ENCODE measurements at places on chromosomes 5 and 9.
A peak's percentile ranks its signal among the peaks of the same experiment; 100 is the strongest.

DNA sequence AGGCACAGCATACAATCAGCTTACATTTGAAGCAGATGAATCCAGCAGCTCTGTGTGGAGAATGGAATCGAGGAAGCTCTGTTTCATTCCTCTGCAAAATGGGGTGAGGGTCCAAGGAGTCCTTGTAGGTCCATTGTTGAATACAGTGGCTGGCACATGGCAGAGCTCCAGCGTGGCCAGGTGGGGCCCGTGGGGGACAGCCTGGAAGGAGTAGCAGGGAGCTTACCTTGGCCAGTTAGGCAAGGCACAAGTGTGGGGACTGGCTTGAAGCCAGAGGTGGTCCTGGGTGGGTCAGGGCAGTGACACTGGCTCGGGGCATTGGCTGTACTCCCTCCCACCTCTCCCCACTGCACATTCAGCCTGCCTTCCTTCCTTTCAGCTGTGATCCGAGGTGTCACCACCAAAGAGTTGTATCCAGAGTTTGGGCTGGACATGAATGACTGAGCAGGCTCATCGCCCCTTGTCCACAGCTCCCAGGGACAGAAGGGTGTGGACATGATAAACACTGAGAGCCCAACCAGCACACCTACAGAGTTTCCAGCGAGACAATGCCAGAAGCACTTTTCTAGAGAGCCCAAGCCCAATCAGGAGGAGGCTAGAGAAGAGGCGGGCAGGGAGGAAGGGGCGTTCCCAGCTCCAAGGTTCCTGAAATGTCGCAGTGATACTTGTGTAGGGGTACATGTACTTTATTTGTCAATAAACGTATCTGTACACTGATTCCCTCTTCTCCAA lies 12.4 kb downstream of the SWI5 start:
- no peak for DNase-seq

GRCh38 chr5:125874717-125875116 lies 548.5 kb upstream of the GRAMD2B start:
- no peak for DNase-seq

GRCh38 chr5:112958093-112959088 lies 18.2 kb upstream of the DCP2 start:
- DNase-seq, result peak; percentile 92

DNA sequence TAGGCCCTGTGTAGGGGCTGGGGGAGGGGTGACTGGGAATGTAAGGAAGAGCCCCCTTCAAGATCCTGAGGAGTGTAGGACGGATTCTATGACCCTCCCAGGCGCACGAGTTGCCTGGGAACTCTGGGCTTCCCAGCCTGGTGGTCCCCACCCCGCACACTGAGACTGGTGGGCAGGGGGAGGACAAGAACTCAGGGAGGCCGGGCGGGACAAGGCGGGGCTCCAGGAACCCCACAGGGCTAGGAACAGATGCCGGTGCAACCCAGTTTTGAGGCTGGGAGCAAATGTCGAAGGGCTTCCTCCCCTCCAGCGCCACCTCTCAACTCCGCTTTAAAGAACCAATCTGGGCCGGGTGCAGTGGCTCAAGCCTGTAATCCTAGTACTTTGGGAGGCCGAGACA lies 1.3 kb upstream of the VDAC1 start:
- DNase-seq, result no peak

DNA sequence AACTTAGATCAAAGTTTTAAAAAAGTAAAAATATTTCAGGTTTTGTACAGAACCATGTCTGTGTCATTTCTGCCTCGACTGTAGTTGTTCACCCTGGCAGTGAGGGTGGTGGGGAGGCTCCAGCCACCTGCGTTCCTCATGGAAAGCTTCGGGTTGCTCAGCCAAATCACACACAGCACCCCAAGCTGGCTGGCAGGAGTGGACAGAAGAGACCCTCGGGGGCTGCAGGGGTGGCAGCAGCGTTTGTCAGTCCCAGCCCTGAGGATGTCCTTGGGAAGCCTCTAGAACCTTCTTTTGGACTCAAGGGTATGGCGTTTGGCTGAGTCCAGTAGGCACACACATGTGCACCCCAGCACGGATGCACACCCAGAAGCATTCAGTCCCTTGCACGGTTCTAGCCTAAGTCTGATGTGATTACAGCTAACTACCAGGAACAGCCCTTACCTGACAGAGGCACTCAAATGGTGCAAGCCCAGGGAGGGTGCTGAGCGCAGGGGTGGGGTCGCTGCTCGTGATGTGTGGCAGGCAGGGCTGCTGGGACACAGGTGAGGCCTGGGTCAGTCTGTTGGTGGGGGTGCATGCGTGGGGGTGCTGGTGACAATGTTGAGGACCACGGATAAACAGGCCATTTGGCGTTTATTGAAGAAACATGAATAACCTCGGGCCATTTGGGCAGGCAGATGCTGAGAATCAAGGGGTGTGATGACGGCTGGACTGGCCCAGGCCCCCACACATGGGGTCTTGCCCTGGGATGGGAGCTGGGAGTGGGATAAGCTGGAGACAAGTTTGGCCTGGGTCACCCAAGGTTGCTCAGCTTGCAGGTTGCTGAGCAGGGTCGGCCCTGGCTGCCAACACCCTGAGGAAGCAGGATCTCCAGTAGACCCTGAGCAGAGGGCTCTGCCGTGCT lies 103.4 kb downstream of the PHF2 start:
- DNase-seq, result peak; percentile 44

GRCh38 chr5:105288946-105289345 lies 1726.4 kb upstream of the NUDT12 start:
- DNase-seq, result no peak

GRCh38 chr9:84145780-84146179 lies 165.2 kb downstream of the RMI1 start:
- no peak for DNase-seq

Data from RWPE2 (cell line).